Natural killer cell (primary cell): ENCODE measurements at places on chromosomes 7 and 10. TPM values are rescaled to one million over a fixed set of nuclear protein-coding genes. Genes with fewer than 3 reads are reported as not detected.
A peak's percentile ranks its signal among the peaks of the same experiment; 100 is the strongest.

SPDYE6 gene
- not detected for total RNA-seq

GRCh38 chr10:128063736-128064107, 62.5 kb downstream of the MKI67 start:
- peak; percentile 33 for DNase-seq

- DNase-seq, result no peak
Observed at GRCh38 chr7:111380945-111381344, 181.3 kb downstream of the IMMP2L start.

DNA sequence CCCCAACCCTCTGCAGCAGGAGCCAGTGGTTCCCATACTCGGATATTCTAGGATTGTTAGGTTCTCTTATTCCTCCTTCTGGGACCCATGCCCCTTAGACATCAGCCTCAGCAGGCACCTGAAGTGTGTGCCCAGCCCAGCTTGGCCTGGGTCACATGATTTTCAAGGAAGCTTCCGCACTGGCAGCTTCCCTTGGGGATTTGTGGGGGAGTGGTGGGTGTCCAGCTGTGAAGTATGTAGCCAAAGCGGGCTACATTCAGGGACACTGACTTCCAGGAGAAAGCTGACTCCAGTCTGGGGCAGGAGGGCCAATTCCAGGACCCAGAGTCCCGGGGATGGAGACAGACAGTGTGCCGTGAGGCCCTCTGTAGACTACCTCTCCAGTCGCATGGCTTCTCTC, 1.3 kb downstream of the LDB1 start:
- DNase-seq, result peak; percentile 43
